Fibroblast of skin of right biceps (primary cell): ENCODE measurements at places on chromosomes 5 and 9.

DNA sequence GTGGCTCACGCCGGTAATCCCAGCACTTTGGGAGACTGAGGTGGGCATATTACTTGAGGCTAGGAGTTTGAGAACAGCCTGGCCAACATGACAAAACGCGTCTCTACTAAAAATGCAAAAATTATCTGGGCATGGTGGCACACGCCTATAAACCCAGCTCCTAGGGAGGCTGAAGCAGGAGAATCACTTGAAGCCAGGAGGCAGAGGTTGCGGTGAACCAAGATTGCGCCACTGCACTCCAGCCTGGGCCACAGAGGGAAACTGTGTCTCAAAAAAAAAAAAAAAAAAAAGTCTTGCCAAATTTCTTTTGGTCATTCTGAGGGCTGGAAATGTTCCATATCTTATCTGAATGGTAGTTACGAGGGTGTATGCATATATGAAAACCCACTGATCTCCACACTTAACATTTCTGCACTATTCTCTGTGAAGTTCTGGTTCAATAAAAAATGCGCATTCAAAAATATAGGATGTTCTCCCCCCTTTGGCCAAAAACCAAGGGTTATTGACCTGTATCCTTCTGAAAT, 13.5 kb upstream of the NIPAL4 start:
- DNase-seq, result no peak

- DNase-seq, result no peak
These were observed 38.8 kb downstream of the SFXN1 start for GRCh38 chr5:175516933-175517823.

DNA sequence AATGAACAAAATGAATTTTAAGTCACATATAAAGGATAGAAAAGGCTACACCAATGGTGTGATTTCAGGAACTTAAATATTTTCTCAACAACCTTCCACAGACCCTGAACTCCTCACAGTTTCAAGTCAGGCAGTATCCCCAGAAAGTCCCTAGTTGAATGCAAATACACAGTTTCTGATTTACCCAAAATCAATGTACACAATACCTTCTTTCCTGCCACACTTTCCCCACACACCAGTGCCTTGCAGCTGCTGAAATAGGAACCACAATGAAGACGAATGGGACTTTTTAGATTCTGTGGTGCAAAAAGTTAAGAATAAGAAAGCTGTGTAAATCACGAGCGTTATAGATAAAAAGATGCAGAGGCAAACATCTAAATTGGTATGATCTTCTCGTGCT, 552.4 kb upstream of the MEF2C start:
- no peak for DNase-seq

GRCh38 chr5:79898611-79899010, 92.5 kb downstream of the MTX3 start:
- peak; percentile 37 for DNase-seq

GRCh38 chr5:135396459-135397055, 2.5 kb downstream of the MACROH2A1 start:
- no peak for DNase-seq

- no peak for DNase-seq
These were observed 137.9 kb downstream of the KIAA0825 start for GRCh38 chr5:94480486-94480885.

DNA sequence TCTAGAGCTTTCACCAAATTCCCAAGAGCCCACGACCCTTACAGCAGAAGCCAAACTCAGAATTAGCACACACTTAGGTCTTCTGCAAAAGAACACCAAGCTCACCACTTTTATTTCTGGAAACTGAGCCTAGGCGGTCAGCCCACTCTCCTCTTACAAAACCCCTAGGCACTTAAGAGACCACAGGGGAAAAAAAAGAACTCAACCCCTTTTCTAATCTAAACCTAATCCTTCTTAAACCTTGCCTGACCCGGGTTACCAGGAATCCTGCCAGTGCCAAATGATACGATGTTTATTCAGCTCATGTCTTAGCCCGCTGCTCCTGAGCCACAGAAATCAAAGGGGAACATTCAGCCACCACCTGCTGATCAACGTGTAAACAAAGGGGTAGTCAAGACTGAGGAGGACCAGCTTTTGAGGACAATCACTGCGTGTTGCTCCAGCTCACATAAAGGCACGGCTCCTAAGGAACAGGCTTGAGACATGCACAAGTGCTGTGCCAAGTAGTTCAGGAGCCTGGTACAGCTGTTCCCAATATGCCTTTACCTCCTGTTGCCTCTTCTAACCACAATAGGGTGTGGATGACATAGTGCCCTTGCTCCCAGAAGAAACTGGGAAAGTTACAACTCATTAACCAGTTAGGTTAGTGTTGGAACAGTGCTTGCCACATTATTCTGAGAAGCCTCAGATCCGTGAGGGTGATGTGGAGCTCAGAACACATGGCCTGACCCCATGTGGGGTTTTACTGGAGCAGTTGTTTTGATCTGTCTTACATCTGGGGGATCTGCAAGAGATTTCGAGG, 49.3 kb downstream of the ZFAND5 start:
- peak; percentile 19 for DNase-seq

- DNase-seq, result peak; percentile 84
These were observed at the start of gene TTC23L for GRCh38 chr5:34838785-34839714. Gene TTC23L (plus strand): TSS chr5:34839164. CDS start chr5:34840672, 1,508 bp downstream.

GRCh38 chr5:128770907-128771306, 194.4 kb upstream of the SLC27A6 start:
- no peak for DNase-seq

- no peak for DNase-seq
These were observed 4.3 kb downstream of the MTRR start for GRCh38 chr5:7873216-7873615.

GRCh38 chr9:27545471-27545870, 15.9 kb upstream of the MOB3B start:
- DNase-seq, result no peak

DNA sequence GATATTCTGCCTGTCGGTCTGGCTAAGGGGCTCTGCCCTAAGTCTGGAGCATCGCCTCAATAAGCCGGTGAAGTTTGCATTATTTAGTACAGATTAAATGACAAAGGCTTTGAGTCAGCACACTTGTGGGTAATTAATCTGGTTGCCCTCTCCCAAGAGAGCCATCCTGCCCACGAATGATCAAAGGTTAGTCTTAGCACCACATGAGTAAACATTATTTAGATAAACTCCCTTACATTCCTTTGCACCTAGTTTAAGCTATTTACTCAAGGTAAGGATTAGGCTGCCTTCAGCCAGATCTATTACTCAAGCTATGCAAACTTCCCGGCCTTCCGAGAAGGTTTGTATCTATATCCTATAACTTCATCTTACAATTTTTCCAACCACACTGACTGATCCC, 572.1 kb downstream of the CHSY3 start:
- no peak for DNase-seq

DNA sequence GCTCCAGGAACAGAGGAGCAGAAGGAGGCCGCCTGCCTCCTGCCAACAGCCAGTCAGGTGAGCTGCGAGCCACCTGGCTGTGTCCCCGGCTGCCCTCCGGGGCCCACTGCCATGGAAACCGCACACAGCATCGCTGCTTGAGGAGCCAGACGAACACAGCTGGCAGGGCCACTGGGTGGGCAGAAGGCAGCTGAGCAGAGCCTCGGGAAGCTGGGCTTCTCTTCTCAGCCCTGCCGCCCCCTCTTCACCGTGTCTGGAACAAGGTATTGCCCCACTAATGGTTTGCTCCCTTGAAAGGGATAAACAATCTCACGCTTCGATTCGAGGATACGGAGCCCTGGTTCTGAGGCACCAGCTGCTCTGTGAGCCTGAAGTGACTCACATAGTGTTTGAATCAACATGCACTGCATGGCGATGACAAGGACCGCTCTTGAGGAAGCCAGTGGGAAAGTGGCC, 63.7 kb upstream of the RUFY1 start:
- peak; percentile 6 for DNase-seq

DNA sequence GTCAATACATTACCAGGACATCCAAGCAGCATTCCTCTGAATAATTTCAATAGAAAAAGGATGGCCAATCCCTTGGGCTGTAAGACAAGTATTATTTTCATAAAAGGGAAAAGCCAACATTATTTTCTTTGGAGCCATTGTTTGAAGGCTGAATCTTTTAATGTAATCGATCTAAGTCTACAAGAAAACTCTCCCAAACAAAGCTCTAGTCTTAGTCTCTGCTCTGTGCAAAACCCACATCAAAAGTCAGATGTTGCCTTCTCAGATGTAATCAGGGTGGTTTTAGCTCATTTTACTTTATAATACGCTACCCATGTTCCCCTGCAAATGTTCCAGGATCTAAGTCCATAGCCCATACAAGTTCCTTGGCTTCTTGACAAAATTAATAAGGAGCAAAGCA, 325.6 kb downstream of the TRPM3 start:
- no peak for DNase-seq

DNA sequence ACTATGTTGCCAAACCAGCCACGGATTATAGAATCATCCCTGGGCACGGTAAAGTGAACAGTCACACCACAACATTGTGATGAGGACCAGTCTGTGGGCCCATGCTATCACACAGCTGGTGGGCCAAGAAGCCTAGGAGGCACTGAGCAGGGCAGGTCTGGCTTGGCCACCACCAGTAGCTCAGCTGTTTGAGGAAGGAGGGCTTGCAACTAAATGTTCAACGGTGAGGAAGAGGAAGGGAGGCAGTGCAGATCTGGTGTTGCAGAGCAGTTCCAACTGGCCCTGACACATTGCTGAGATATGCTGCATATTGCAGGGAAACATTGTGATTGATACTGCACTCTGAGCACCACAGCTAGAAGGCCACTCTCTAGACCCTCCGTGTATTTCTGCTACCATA, 77.9 kb upstream of the ATG10 start:
- no peak for DNase-seq

GRCh38 chr9:78871452-78872331, 574.8 kb downstream of the PSAT1 start:
- peak; percentile 98 for DNase-seq

- no peak for DNase-seq
These were observed 26.0 kb upstream of the FCN2 start for GRCh38 chr9:134854541-134854981.

GRCh38 chr9:120971938-120972337, 45.3 kb upstream of the TRAF1 start:
- DNase-seq, result no peak

DNA sequence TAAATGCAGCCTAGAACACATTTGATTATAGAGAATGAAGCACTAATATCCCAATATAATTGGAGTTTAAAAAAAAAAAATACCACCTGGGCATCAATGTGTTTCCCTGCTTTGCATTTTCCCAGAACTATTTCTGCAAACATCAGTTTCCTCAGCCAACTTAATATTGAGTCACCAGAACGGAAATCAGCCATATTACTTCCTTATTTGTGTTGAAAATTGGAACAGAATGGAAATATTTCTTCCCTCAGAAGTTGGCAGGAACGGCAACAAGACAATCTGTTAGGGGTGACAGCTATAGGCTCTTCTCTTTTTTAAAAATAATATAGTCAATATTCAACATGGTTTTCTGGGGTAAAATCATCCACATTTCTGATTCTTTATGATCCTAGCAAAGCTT, 4.0 kb downstream of the MFAP3 start:
- peak; percentile 9 for DNase-seq

GRCh38 chr9:22158271-22158670, 149.2 kb upstream of the CDKN2B start:
- peak; percentile 30 for DNase-seq

GRCh38 chr9:3875361-3876132, 349.7 kb upstream of the RFX3 start:
- peak; percentile 87 for DNase-seq

DNA sequence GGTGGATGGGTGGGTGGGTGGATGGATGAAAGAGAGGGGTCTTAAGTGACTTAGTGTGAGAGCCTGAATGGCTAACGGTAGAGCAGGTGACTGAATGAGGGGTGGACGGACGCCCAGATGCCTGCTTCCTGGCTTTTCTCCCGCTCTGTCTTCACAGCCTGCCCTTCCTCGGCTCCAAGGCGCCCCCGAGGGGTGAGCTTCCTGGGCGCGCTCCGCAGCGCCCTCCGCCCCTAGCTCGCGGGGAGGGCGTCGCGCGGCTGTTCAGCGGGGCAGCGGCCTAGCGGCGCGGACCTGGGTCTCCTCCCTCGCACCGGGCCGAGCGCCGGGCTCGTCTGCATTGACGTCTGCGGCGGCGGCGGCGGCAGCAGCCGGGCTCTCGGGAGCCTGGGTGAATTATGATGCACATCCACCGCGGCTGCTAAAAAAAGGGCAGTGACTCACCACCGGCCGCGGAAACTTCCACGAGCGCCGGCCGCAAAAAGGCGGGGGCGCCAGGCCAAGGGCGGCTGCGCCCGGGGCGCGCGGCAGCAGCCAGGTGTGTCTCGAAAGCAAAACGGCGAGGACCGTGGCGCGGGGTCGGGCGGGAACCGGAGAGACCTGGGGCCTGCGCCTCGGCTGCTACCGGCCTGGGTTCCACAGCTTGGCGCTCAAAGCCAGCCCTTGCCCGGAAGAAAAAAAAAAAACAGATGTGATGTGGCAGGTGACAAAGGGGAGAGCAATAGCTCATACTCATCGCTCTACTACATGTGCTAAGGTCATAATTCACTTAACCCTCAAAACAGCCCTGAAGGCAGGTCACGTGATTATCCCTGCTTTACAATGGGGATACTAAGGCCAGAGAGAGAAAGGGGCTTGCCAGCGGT, 143.0 kb upstream of the ADRA1B start:
- peak; percentile 92 for DNase-seq

- no peak for DNase-seq
These were observed 15.0 kb downstream of the ZSWIM6 start for GRCh38 chr5:61347080-61347479.

DNA sequence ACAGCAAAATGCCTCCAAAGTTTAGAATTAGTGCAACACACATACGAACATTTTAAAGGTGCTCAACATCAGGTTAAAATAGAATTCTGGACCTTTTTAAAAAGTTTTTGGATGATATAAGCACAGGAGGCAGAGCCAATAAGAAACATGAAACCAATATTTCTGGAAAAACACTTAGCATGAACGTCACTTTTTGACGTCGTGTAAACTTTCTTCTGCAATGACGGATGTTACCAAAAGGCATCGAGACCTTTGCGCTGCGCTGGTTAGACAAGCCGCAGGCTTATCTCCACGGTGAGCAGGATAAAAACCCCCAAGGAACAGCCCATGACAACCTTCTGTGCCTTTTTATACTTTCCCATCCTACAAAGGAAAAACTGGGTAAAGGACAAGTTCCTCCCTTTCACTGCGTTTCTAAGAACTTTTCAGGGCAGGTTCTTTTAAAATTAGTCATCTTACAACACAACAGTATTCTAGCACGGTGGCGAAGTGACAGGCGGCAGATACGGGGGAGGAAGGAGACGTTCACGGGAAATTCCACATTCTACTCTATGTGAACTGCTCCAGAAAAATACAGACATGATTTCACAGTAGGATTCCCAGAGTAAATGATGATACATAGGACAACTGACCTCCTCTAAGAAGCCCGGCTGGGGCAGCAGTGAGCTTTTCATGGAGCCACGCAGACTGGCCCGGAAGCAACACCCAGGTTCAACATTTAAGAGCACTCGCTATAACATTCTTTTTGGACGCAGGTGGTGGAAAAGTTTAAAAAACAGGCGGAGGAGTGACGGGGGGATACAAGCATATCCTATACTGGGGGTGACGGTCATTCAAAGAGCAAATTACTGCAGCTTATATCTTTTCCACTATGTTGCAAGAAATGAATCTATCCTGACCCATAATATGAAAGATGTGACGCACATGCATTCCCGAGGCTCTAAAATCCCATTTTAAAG, 52.4 kb downstream of the USP20 start:
- DNase-seq, result peak; percentile 58
